ENCODE measurements at places on chromosomes 2 and 18. TPM values are rescaled to one million over a fixed set of nuclear protein-coding genes. Genes with fewer than 3 reads are reported as not detected.

Gene ZNF892
- total RNA-seq = 10.8 TPM

Gene GPR45
- total RNA-seq = not detected

- peak overlapping the region; percentile 78 for H3K4me3 ChIP-seq
- DNase-seq = peak; percentile 95
- H3K4me1 ChIP-seq = peaks cover 11% of the 10 kb centered on the region
- peak overlapping the region; percentile 62 for H3K27ac ChIP-seq
Measured at GRCh38 chr2:130727286-130727924, 1.5 kb upstream of the GPR148 start.

- no peak for DNase-seq
- H3K27ac ChIP-seq = no peak overlapping the region
- H3K36me3 ChIP-seq = no peaks in the 10 kb centered on the region
- no peak overlapping the region for H3K4me3 ChIP-seq
Measured at GRCh38 chr2:207782238-207783030, 12.7 kb upstream of the FZD5 start.

DNA sequence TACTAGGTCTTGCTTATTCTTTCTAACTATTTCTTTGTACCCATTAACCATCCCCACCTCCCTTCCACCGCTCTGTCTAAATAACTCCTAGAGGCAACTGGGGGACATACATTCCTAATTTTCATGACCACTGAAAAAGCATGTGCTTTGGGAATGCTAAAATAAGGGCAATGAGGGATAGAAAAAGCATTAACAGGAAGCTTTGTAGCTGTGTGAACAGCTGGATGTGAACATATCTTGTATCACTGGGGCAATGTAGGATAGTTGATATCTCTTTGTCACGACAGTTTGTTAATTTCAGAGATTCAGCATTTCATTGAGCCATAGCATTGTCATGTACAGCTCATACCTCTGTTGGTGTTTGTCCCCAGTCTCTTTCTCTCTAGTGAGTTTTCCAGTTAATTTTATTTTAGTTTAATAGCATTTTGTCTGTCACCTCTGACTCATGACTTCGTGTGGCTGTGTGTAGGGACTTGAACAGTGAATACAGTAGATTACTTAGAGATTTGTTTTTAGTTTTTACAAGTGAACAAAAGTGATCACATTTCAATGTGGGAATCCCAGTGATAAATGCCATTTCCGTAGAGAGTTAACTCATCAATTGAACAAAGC, 230.3 kb upstream of the NRP2 start:
- no peak overlapping the region for H3K27ac ChIP-seq
- peaks cover 11% of the 10 kb centered on the region for H3K4me1 ChIP-seq
- no peaks in the 10 kb centered on the region for H3K27me3 ChIP-seq
- no peak for DNase-seq

DNA sequence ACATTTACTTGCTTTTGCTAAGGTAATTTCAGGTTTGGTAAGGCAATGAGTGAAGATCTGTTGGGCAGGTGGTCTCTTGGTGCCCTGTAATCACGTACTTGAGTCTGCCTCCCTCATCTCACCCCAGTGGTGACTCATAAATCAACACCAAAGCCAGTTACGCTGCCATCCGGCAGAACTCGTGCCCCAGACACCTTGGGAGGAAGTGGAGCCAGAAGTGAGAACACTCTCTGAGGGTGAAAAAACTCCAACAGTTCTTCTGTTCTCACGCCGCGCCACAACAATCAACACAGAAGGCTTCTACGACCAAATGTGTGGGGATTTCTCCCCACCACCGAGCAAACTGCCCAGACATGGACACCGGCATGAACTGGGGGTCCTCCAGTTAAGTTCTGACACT, 206.2 kb downstream of the ARL4C start:
- H3K27ac ChIP-seq = no peak overlapping the region
- H3K36me3 ChIP-seq = no peaks in the 10 kb centered on the region
- H3K4me3 ChIP-seq = no peak overlapping the region
- no peaks in the 10 kb centered on the region for H3K27me3 ChIP-seq
- H3K4me1 ChIP-seq = peaks cover 13% of the 10 kb centered on the region

DNA sequence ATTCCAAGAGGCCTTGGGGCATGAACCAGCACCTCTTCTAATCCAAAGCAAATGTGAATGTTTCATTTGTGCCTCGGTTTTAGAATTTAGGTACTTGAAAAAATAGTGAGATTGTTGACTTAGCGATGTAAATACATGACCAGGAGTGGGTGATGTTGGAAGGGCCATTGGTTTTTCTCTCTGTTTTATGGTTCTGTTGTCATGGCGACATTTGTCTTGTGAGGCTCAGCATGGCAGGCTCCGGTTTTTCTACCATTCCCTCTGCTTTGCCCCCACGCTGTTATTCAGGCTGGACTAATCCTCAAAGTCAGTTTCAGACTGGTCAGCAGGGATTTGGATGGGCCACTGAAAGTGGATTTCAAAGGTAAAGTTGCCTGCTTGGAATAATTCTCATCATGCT, 255.4 kb downstream of the ALPK2 start:
- H3K27ac ChIP-seq = no peak overlapping the region
- H3K4me3 ChIP-seq = no peak overlapping the region
- no peaks in the 10 kb centered on the region for H3K4me1 ChIP-seq
- H3K27me3 ChIP-seq = no peaks in the 10 kb centered on the region
- no peak for DNase-seq

DNA sequence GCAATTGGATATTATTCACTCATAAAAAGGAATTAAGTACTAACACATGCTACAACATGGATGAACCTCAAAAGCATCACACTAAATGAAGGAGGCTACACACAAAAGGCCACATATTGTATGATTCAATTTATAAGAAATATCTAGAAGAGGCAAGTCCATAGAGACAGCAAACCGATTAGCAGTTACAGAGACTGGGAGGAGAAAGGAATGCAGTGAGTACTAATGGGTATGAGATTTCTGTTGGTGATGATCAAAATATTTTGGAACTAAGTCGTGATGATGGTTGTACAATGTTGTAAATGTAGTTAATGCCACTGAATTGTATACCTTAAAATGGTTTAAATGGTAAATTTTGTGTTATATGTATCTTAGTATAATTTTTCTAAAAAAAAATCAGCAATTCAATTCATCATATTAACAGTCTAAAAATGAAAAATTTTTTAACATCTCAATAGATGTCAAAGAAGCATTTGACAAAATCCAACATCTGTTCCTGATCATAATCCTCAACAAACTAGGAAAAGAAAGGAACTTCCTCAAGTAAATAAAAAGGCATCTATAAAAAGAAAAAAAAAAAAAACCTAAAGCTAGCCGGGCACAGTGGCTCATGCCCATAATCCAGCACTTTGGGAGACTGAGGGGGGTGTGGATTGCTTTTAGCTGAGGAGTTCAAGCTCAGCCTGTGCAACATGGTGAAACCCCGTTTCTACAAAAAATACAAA, 98.1 kb downstream of the TGIF1 start:
- no peaks in the 10 kb centered on the region for H3K36me3 ChIP-seq
- H3K27me3 ChIP-seq = peaks cover 5% of the 10 kb centered on the region
- H3K4me1 ChIP-seq = peaks cover 12% of the 10 kb centered on the region
- H3K4me3 ChIP-seq = no peak overlapping the region

DNA sequence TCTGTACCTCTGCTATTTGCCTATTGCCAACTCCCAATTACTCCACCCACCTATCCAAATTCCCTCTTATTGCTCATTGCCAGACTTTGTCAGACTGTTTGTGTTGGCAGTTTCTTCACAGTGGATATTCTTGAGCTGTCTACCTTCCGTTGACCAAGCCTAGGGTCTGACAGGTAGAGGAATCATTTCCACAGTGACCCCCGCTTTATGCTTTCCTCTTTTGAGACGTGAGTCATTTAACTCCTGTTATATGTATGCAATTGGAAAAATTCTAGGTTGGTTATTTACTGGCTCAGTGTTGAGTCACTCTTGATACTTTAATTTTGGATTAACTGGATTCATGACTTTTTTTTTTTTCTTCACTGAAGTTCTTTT, 187.7 kb downstream of the IRS1 start:
- H3K27ac ChIP-seq = no peak overlapping the region
- H3K27me3 ChIP-seq = no peaks in the 10 kb centered on the region
- 0 out of 2 replicates have a peak, but pooled peaks cover 3% of the 10 kb centered on the region for H3K4me1 ChIP-seq
- no peak overlapping the region for H3K4me3 ChIP-seq
- no peaks in the 10 kb centered on the region for H3K36me3 ChIP-seq

DNA sequence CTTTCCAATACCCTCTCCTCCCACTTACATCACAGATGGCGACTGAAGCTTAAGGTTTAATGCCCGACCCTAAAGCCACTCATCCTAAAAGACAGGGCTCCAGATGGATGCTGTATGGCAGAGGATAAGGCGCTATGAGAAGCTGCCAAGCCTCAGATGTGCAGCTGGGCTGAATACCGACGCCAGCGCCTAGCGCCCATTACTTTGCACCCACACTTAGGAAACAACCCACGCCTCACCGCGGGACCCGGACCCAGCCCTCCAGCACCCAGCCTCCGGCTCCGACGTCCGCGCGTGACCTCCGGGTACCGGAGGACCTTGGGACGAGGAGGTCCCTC, 335 bp downstream of the TRAK2 start:
- H3K4me3 ChIP-seq = peak overlapping the region; percentile 96
- peak overlapping the region; percentile 86 for H3K27ac ChIP-seq
- H3K27me3 ChIP-seq = no peaks in the 10 kb centered on the region
- H3K36me3 ChIP-seq = no peaks in the 10 kb centered on the region

GRCh38 chr2:136149011-136149410, 31.1 kb upstream of the CXCR4 start:
- no peak for DNase-seq
- H3K36me3 ChIP-seq = no peaks in the 10 kb centered on the region
- no peak overlapping the region for H3K27ac ChIP-seq
- H3K4me3 ChIP-seq = no peak overlapping the region
- 0 out of 2 replicates have a peak, but pooled peaks cover 3% of the 10 kb centered on the region for H3K27me3 ChIP-seq
